ENCODE measurements at places on chromosomes 13 and 19. TPM values are rescaled to one million over a fixed set of nuclear protein-coding genes. Genes with fewer than 3 reads are reported as not detected.

DNA sequence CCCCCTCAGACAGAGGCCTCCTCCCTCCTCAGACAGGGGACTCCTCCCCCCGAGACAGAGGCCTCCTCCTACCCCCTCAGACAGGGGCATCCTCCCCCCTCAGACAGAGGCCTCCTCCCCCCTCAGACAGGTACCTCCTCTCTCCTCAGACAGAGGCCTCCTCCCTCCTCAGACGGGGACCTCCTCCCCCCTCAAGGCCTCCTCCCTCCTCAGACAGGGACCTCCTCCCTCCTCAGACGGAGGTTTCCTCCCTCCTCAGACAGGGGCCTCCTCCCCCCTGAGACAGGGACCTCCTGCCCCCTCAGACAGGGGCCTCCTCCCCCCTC is 13.9 kb downstream of the C3 start:
- no peak for DNase-seq

DNA sequence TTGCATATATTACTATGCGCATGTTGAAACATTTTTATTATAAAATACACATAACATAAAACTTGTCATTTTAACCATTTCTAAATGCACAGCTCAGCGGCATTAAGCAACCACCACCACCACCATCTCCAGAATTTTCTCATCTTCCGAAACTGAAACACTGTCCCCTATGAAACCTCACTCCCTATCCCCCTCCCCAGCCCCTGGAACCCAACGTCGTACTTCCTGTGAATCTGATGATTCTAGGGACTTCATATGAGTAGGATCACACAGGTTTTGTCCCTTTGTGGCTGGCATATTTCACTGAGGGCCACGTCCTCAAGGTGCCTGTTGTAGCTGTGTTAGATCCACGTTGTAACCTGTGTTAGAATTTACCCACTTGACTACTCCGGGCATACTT is 716 bp upstream of the MAP2K2 start:
- DNase-seq, result peak; percentile 13

DNA sequence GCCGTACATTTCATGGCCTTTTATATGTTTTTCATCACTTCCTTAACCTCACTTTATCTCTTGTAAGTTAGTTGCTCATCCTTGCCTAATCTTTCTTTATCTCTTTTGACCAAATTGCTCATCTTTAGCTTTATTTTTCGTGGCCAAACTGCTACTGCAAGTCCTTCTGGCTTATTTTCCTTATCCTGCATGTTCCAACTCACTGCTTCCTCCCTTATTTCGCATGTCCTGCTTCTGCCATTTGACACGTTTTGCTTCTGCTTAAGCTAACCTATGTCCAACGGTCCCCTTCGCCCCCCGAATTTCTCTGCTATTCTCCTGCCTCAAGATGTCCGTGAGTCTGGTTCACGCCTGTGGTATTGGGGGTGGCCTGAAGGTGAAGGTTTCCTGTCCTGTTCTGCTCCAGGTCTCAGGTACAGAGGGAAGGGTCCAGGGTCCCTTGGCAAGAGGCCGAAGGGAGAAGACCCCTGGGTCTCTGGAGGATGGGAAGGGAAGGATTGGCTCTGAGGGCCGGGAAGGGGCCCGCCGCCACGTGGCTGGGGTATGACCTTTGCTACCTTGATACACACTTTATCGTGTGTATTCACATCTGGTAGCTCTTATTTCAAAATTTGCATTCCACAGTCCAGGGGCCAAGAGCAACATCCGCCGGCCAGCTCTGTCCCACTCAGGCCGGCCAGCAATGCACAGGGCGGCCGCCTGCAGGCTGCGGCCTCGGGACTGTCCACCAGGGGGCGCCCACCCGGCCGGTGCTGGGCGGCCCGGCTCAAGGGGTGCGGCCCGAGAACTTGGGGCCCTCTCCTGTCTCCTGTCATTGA is 2.9 kb upstream of the C19orf85 start:
- DNase-seq, result no peak

DNA sequence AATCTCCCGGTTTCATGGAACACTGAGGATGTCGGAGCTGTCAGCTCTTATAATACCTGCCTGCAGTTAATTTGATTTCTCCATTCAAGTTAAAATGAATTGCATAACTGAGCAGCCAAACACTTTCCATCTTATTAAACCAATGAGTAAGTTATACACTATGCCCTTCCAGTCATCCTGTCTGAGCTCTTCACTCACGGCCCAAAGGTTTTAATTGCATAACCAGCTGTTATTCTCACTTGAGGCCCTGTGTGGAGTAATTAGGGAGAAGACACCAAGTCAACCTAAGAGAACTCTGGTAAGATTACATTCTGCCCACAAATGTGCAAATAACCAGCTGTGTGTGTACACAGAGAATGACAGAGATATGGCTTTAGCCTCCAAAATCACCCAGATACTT is 303.5 kb downstream of the TBC1D4 start:
- no peak for DNase-seq

GRCh38 chr19:29543381-29543780 is 17.6 kb downstream of the VSTM2B start:
- DNase-seq, result no peak

GRCh38 chr13:50071379-50071778 is 56.1 kb downstream of the KCNRG start:
- no peak for DNase-seq

CEACAM1 gene
- total RNA-seq, result 0.88 TPM

- no peak for DNase-seq
Observed at GRCh38 chr13:50894012-50894411, 15.6 kb upstream of the RNASEH2B start.

ZNF154 gene
- total RNA-seq, result 18.9 TPM

DNA sequence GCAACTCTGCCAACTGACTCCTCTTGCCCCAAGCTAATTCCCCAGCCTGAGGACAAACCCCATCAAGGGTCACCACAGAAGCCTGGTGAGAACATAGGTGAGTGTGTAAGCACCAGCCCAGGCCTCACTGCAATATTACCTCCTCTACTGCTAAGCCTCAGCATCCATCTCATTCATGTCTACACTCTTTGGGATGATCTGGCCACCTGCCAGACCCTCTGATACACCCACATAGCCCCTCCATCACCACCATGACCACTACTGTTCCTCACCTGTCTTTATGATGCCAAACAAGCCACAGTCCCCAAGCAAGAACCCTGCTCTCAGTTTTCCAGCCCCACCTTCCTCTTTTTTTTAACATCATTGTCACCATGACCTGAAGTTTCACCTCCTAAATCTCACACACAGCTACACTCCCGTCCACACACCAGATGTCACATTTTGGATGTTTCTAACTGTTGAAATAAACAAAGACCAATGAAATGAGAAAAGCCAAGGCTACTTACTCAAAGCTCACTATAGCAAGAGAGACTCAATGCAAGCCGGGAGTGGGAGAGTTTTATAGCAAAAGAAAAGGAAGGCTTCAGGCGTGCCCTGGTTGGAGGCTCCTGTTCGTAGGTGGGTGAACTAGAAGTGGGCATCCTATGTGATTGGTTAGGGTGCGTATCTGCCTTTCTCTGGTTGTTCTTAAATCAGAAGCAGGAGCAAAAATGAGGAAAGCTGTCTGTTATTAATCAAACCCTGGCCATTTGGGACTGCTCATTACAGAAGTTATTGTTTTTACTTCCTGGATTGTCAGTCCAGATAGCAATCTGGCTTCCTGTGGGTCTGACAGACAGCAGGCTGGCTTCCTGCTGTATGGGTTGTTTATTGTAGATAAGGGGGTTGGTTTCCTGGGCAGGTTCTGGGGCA is 2.0 kb downstream of the ZNF792 start:
- no peak for DNase-seq

CD37 gene
- 2.9 TPM for total RNA-seq

- DNase-seq, result no peak
Observed at GRCh38 chr13:106473154-106473553, 62.3 kb downstream of the EFNB2 start.

GRCh38 chr19:4889034-4889815 is 13.5 kb downstream of the ARRDC5 start:
- DNase-seq, result no peak

- no peak for DNase-seq
Observed at GRCh38 chr19:28075229-28075628, 1137.7 kb downstream of the UQCRFS1 start.

ZNF878 gene
- total RNA-seq, result 0.59 TPM

CPAMD8 gene
- 117 TPM for total RNA-seq

DNA sequence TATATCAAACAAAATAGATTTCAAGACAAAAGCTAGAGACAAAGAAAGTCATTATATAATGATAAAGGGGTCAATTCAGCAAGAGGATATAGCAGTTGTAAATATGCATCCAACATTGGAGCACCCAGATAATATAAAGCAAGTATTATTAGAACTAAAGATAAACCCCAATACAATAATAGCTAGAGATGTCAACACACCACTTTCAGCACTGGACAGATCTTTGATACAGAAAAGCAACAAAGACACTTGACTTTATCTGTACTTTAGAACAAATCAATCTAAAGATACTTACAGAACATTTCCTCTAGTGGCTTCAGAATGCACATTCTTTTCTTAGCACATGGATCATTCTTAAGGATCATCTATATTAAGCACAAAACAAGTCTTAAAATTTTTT is 59.1 kb upstream of the TEX29 start:
- no peak for DNase-seq

DNA sequence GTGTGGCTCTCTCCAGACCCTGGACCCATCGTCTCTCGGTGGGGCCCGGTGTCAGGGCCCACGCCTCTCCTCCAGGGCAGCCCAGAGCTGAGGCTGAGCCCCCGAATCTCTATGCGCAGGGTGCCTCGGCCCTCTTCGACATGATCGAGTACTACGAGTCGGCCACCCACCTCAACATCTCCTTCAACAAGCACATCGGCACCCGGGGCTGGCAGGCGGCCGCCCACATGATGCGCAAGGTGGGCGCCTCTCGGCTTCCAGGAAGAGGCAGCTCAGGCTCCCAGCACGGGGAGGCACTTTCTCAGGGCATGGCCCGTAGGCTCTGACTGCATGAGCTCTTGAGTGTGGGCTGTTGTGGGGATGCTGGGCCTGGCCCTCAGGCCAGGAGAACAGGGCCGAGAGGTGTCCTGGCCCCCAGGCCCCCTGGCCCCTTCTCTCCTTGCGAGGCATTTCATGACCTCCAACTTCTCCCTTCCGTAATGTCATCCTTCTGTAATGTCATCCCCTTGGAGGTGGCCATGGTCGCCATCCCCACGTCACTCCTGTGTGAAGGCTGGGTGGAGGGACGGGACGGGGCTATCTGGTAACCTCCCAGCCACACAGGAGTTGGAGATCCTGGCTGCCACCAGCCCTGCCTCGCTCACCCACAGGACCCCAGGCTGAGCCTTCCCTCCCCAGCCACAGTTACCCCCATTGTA is 19.4 kb downstream of the NKPD1 start:
- no peak for DNase-seq

CGB2 gene
- total RNA-seq, result not detected

DNA sequence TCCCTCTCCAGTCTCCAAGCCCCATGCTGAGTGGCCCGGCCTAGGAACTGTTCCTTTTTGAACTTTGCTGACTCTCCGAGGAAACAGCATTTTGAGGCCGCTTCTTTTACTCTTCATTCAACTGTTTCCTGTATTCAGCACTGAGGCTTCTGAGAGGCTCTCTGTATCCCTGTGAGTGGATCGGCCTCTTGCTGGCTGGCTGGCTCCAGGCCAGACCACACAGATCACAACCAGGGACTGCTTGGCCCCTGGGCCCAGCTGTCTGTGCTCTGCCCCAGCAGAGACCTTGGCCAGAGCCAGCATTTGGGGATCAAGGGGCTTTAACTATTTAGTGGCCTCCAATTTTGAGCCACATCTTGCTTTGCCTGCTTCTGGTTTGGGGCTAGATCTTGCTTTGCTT is 75.6 kb upstream of the KL start:
- peak; percentile 29 for DNase-seq

RNF17 gene
- 0.10 TPM for total RNA-seq

GRCh38 chr19:10195199-10195519 is 406 bp upstream of the DNMT1 start:
- no peak for DNase-seq

DNA sequence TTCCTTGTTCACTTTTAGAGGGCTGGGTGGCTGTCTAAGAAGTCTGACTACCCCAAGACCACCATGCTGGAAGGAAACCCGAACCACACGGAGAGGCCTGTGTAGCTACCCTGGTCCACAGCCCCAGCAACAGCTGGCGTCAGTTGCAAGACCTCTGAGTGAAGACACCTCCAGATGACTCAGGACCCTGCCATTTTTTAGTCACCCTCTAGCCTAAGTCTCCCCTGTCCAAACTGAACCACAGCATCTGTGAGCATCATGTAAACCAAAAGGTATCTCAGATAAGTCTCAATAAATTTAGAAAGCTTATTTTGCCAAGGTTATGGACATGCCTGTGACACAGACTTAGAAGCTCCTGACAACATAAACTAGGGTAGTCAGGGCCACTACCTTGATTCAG is 2.2 kb upstream of the SYDE1 start:
- DNase-seq, result no peak

DNA sequence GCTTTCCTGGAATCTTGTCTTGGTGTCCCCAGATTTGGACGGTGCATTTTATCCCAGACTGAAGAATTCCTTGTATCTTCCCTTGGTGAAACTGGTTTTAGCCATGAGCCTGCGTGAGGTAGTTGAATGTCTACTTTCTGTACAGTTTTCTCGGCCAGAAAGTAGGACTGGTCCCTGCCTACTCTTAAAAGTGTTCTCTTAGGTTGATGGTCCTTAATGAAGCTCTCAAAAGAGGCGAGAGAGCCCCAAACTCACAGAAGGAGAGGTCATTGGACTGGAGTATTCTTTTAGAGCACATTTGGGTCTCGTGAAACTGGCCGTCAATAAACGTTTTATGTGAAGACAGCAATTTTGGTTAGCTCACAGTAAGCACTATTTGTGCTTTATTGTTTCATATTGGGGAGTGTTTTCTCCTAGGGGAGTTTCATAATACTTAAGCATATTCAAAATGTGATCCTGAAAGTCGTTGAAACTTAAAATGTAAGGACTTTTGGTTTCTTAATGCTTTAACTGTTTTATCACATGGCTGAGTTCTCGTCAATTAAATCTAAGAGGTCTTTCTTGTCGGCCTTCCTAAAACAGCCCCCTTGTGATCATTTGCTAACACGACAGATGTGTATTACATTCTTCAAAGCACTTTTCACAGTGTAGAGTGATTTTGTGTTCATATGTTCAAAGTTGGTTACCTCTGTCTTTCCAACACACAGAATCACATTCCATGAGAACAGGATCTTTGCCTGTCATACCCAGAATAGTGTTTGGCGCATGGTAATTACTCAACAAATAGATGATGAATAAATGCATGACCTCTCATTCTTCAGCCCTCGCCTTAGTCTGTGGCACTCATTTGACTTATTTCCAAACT is 889 bp downstream of the GTF2F2 start:
- no peak for DNase-seq

ZNF253 gene
- 27.2 TPM for total RNA-seq

FREM2 gene
- total RNA-seq, result 16.0 TPM

- DNase-seq, result peak; percentile 88
Observed at GRCh38 chr19:12913011-12913561, 6.0 kb downstream of the SYCE2 start.

- no peak for DNase-seq
Observed at GRCh38 chr13:54029226-54029625, 1000.6 kb downstream of the OLFM4 start.

CLDND2 gene
- 7.9 TPM for total RNA-seq

TNFSF11 gene
- 0.22 TPM for total RNA-seq

DAND5 gene
- total RNA-seq, result not detected
